KG1 (cell line): ENCODE measurements at places on chromosomes 7 and 10.

- DNase-seq = no peak
Measured at GRCh38 chr7:82126576-82126975, 317.0 kb downstream of the CACNA2D1 start.

DNA sequence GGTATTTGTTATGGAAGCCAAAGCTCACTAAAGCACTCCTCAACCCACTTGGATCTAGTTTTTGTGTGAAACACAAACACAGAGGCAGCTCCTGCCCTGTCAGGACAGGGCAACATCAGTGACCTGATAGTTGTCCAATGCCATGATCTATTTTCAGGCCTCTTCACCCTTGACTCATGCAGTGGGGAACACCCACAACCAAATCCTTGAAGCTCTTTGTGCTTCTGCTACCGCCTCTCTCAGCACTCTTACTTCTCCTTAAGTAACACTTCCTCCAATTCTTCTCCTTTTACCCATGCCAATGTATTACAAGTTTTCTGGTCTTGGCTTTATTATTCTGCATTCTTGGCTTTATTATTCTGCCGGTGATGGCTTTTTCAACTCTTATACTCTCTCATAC lies 425.3 kb downstream of the INHBA start:
- no peak for DNase-seq

GRCh38 chr7:90594751-90595317 lies 1.3 kb upstream of the CDK14 start:
- peak; percentile 28 for DNase-seq

- DNase-seq = no peak
Measured at GRCh38 chr7:156162451-156162850, 350.2 kb upstream of the SHH start.

- DNase-seq = no peak
Measured at GRCh38 chr10:79229071-79229541, 118.2 kb upstream of the PPIF start.

DNA sequence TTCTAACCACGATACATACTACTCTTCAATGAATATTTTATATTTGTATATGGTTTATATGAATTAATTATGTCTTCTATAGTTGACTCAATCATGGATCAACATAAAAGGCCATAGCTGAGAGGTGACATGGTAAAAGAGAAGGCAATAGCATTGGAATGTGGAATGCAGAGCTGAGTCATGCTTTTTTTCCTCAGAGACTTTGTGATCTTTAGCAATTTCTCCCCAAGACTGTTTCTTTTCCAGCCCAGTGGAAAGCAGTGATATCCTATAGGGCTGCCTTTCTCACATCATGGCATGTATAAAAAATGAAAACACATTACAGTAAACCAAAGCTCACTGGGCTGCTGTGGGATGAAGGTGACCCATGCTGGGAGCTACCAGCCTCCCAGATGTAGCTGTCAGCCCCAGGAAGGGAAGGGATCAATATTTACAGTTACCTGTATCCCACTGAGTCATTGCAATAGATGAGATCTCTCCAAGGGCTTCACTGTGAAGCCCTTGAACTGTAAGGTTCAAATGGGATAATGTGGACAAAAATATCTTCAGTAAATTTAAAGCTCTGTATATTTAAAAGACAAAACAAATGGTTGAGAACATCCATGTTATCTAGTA lies 30.2 kb downstream of the SLC39A12 start:
- no peak for DNase-seq

DNA sequence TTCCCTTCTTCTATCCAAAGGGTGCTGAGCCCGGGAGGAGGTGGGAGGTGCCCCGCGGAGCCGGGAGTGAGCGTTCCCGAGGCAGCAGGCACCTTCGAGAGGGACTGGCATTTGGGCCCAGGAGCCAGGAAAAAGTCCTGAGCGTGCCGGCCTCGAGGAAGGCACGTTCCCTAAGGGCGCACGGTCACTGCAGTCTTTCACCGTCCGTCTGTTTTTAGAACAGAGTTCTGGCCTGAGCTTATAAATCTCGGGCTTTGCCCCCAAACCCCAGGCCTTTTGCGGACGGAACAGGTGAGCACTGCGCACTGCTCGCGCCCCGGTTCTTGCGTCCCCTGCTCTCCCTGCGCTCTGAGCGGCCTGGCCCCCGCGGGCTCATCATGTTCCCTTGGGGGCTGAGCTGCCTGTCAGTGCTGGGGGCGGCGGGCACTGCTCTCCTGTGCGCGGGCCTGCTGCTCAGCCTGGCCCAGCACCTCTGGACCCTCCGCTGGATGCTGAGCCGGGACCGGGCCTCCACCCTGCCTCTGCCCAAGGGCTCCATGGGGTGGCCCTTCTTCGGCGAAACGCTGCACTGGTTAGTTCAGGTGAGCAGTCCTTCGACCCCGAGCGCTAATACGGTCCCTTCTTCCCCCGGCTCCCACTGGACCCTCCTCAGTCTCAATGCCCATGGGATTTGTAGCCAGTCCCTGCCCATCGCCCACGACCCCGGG lies 442 bp downstream of the CYP26C1 start:
- DNase-seq = no peak

GRCh38 chr7:91993976-91994375 lies 53.3 kb downstream of the AKAP9 start:
- no peak for DNase-seq

- DNase-seq = no peak
Measured at GRCh38 chr7:39621784-39622411, 1.5 kb upstream of the RALA start.

DNA sequence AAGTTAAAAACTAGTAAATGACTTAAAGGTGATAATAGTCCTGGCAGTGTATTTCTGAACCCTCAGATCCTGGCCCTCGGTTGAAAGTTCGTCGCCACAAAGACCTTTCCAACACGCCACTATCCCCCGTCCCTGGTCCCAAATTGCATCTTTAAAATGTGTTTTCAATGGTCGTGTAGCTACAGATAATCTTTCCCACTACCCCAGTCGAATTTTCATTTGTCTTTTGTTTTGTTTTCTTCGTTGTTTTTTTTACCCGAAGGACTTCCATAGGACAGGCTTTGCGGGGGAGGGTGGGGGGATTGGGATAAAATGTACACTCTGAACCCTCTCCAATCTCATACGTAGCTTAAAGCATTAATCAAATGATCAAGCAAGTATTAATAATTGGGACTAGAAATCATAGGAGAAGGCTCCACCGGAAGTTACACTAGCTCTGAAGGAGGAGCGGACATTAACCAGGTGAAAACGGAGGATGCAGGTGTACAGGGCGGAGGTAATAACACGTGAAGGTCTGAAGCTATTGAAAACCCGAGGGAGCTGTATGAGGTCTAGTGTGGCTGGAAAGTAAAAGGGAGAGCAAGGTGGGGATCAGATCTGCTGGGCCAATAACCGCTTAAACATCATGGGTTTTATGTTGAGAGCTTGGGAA lies 32.8 kb upstream of the PHF14 start:
- DNase-seq = no peak

DNA sequence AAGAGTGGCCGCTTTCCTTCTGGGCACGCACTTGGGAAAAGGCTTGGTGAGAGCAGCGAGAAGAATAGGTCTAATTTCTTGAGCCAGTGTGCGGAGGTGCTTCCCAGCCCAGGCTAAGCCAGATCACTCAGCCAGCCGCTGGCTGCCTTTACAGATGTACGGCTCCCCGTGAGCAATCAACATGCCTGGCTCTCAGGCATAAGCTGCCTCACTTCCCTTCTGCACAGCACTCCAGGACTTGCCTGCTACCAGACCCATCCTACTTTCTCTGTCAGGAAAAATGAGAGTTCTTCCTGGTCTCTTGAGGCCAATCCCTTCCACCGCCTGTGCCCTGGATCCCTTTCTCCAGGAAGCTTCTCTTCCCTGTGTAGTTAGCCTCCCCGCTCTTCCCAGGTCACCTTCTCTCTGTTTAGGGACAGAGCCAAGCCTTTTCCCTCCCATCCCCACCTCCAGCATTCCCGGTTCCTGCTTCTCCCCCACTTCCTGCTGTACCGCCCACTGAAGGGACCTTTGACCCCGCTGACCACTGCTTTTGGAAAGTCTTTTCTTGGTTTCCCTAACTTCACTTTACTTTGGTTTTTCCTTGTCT lies 1.1 kb upstream of the ACTR3C start:
- DNase-seq = no peak

DNA sequence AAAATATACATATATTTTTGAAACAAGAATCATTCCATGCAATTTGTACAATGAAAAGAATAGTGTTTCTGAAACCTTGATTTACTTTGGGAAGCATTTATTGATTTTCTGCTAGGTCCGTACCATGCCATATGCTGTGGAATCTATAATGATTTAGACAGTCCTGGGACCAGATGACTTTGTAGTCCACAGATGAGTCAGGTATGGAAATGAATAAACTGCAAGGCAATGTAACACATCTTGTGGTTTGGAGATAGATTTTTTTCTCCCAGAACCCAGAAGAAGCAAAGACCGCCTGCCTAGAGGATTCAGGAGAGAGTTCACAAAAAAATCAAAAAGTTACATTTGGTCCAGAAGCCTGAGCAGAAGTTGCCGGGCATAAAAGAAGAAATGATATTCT lies 190.4 kb downstream of the GPR37 start:
- DNase-seq = no peak

DNA sequence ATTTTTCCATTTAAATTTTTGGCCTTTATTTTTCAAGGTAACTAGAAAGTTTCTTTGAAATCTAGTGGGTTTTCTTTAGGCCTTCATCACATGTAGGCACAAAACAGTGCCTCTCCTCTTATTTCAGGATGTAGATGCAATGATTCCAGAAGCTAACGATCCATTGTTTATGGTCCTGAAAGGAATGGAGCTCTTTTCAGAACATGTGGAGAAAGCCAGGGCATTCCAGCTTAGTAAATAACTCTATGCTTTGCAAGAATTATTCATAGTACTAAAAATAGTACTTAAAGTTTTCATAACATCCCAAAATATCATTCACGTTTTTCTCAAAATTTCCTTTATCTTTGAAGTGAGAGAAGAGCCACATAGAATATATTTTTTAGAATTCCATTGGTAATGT lies 91.3 kb downstream of the DYNC1I1 start:
- no peak for DNase-seq
